ENCODE measurements at places on chromosomes 12 and 14. TPM values are rescaled to one million over a fixed set of nuclear protein-coding genes. Genes with fewer than 3 reads are reported as not detected.

- H3K27ac ChIP-seq: no peak overlapping the region
- DNase-seq: no peak
- peaks cover 26% of the 10 kb centered on the region for H3K27me3 ChIP-seq
- H3K36me3 ChIP-seq: no peaks in the 10 kb centered on the region
- H3K4me1 ChIP-seq: no peaks in the 10 kb centered on the region
These were observed 229.1 kb upstream of the RTL1 start for GRCh38 chr14:101132588-101132987.

Gene MEG3
- total RNA-seq: 16.6 TPM

Gene OR4K15
- not detected for total RNA-seq

GRCh38 chr14:77310026-77310425 lies 10.7 kb downstream of the POMT2 start:
- no peaks in the 10 kb centered on the region for H3K27me3 ChIP-seq
- H3K4me3 ChIP-seq: no peak overlapping the region
- H3K4me1 ChIP-seq: peaks cover 6% of the 10 kb centered on the region
- H3K36me3 ChIP-seq: no peaks in the 10 kb centered on the region
- H3K27ac ChIP-seq: no peak overlapping the region
- no peak for DNase-seq

Gene SLC6A13
- total RNA-seq: 5.0 TPM

Gene AQP5
- 6.4 TPM for total RNA-seq

GRCh38 chr12:48681399-48681709 lies 684 bp downstream of the KANSL2 start:
- peaks cover 46% of the 10 kb centered on the region for H3K4me1 ChIP-seq
- H3K27ac ChIP-seq: peak overlapping the region; percentile 96
- DNase-seq: no peak
- H3K36me3 ChIP-seq: peaks cover 39% of the 10 kb centered on the region
- no peaks in the 10 kb centered on the region for H3K27me3 ChIP-seq

DNA sequence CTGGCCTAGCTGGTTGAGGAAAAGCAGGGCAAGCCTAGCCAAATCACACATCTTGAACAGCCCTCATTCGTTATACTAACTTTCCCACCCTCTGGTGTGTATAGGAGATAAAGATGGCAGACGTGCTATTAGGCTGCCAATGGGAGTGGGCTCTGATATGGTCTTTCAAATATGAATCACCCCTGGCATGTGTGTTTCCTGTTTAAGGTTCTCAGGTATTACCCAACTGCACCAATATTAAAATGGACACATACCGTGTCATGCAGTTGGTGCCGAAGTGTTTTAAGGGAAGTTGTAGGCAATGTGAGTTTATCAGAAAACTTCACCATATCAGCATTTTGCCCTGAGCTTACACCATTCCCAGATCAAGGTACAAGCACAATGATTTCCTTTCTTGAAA lies 33.4 kb downstream of the CHST11 start:
- H3K36me3 ChIP-seq: no peaks in the 10 kb centered on the region
- H3K4me3 ChIP-seq: no peak overlapping the region
- no peaks in the 10 kb centered on the region for H3K27me3 ChIP-seq

Gene INSM2
- not detected for total RNA-seq

Gene BAG5
- 29.8 TPM for total RNA-seq

DNA sequence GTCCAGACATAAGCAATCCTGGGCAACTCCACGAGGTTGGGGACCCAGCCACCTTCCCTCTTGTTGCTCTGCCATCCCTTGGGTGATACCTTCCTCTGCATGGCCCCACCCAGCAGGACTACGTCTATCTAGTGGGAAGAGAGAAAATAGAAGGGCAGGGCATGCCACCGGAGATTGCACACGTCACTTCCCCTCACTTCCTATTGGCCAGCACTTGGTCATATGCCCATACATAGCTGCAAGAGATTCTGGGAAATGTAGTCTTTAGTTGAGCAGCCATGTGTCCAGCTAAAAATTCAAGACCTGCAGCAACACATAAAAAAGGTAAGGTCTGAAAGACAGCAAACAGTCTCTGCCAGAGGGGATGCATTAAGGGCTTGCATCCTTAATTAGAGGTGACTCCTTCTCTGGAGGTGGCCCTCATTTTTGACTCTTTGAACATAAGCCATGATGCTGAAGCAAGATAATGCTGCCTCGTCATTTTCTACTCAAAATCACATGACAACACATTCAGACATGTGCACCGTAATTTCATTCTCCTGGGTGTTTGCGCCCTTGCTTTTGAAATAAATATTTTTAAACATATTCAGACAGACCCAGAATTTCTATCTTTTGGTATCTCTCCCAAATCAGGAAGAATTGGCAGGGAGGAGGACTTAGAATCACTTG lies 91.8 kb upstream of the PWP1 start:
- H3K27ac ChIP-seq: no peak overlapping the region
- DNase-seq: no peak
- no peaks in the 10 kb centered on the region for H3K27me3 ChIP-seq
- no peaks in the 10 kb centered on the region for H3K36me3 ChIP-seq
- no peak overlapping the region for H3K4me3 ChIP-seq

Gene PPFIBP1
- 117 TPM for total RNA-seq

GRCh38 chr12:80937391-80938238 lies at the start of gene LIN7A:
Gene LIN7A (minus strand): TSS chr12:80937934. CDS start chr12:80937722, 212 bp downstream.
- DNase-seq: peak; percentile 62
- no peaks in the 10 kb centered on the region for H3K27me3 ChIP-seq

GRCh38 chr14:77094672-77095284 lies 3.3 kb upstream of the CIPC start:
- peaks cover 22% of the 10 kb centered on the region for H3K4me1 ChIP-seq
- H3K27ac ChIP-seq: no peak overlapping the region
- no peaks in the 10 kb centered on the region for H3K36me3 ChIP-seq

Gene CD27
- 2.3 TPM for total RNA-seq

- peaks cover 53% of the 10 kb centered on the region for H3K4me1 ChIP-seq
- H3K27me3 ChIP-seq: no peaks in the 10 kb centered on the region
- H3K36me3 ChIP-seq: no peaks in the 10 kb centered on the region
- peak; percentile 80 for DNase-seq
- H3K27ac ChIP-seq: peak overlapping the region; percentile 72
These were observed 63.8 kb upstream of the ACTN1 start for GRCh38 chr14:69042787-69043444.

Gene CELA1
- not detected for total RNA-seq

GRCh38 chr14:78611796-78612571 lies 441.8 kb downstream of the NRXN3 start:
- DNase-seq: no peak
- H3K4me3 ChIP-seq: no peak overlapping the region
- H3K36me3 ChIP-seq: no peaks in the 10 kb centered on the region
- H3K27ac ChIP-seq: no peak overlapping the region
- H3K27me3 ChIP-seq: no peaks in the 10 kb centered on the region
- no peaks in the 10 kb centered on the region for H3K4me1 ChIP-seq

DNA sequence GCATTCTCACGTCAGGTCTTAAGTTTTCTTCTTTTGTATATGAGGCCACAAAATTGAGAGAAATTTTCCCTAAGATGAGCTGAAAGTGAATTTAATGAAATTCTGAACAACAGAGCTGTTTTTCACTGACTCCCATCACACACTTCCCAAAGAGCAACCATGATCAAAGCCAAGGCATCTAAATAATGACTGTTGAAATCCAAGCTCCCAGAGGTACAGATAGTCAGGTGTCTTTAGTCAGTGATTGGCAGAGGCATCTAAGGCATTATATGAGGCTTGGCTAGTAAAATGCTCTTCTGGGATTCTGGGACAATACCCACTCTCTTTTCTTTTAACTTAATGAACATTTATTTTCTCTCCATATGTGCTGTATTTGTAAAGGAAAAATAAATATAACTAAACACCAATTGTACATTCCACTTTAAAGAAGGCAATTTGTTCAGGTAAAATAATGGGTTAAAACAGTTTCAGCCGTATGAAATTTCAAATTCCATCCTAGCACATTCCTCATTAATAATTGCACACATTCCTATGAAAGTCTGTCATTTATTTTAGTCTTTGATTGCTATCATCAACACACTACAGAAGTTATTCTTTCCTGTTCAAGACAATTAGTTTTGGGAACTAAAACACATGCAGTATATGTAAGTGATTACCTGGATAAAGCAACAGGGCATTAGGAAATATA lies 871 bp upstream of the SSTR1 start:
- no peaks in the 10 kb centered on the region for H3K36me3 ChIP-seq
- no peak for DNase-seq
- no peak overlapping the region for H3K27ac ChIP-seq
- H3K4me3 ChIP-seq: no peak overlapping the region
- peaks cover 39% of the 10 kb centered on the region for H3K27me3 ChIP-seq
- peaks cover 17% of the 10 kb centered on the region for H3K4me1 ChIP-seq
